ENCODE measurements at places on chromosomes 4 and X.
A peak's percentile ranks its signal among the peaks of the same experiment; 100 is the strongest.

DNA sequence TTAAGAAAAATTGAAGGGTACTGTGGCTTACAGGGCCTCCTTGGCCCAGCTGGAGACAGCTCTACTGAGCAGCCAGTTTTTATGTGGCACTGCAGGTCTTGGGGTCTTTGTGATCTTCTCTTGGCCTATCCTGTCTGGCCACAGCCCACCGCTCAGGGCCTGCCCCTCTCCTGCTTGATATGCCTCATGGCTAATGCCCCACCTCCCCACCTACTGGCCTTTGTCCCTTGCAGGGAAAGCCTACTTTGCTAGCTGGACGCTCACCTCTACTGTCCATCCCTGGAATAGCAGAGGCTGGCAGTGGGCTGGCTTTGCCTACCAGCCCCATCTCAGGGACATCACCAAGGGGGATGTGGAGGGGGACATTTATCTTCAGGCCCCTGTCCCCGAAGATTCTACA is 134.1 kb downstream of the PJA1 start:
- DNase-seq, result no peak

DNA sequence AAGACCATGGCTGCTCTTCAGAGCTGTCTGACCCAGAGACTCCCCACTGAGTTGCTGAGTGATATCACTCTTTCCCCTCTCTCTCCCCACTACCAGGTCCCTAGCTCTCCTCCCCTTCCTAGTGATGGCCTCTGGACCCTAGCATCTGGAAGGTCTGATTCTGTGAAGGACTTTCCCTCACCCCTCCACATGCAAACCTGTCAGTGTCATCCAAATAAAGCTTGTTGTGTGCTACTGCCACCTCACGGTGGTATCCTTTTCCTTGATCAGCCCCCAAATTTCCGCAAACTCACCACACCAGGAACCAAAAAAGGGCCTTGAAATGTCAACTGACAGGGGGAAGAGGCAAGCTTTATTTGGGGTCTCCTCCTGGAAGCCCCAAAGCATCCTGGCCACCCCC is 500.2 kb downstream of the IDS start:
- no peak for DNase-seq

GRCh38 chr4:152278505-152279233 is 257.2 kb downstream of the FBXW7 start:
- DNase-seq, result no peak

GRCh38 chr4:19187096-19187495 is 1064.6 kb upstream of the SLIT2 start:
- DNase-seq, result no peak

GRCh38 chr4:80294206-80294605 is 27.7 kb downstream of the FGF5 start:
- DNase-seq, result no peak

DNA sequence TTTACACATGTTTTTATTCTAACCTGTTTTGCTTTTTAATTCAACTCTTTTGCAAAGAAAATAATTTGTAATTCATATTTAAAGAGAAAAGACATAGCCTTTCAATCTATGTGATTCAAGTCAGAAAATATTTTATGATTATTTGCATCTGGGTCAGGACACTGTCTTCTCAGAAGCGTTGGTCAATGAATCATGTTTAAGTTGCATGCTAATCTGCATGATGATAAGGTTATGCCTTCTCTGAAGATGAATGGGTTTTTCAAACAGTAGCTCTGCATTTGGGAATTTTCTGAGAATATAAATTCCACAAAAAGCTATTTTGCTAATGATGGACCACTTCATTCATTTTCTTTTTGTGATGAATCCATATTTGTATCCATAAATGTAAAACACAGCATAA is 282.5 kb downstream of the TMA16 start:
- no peak for DNase-seq

DNA sequence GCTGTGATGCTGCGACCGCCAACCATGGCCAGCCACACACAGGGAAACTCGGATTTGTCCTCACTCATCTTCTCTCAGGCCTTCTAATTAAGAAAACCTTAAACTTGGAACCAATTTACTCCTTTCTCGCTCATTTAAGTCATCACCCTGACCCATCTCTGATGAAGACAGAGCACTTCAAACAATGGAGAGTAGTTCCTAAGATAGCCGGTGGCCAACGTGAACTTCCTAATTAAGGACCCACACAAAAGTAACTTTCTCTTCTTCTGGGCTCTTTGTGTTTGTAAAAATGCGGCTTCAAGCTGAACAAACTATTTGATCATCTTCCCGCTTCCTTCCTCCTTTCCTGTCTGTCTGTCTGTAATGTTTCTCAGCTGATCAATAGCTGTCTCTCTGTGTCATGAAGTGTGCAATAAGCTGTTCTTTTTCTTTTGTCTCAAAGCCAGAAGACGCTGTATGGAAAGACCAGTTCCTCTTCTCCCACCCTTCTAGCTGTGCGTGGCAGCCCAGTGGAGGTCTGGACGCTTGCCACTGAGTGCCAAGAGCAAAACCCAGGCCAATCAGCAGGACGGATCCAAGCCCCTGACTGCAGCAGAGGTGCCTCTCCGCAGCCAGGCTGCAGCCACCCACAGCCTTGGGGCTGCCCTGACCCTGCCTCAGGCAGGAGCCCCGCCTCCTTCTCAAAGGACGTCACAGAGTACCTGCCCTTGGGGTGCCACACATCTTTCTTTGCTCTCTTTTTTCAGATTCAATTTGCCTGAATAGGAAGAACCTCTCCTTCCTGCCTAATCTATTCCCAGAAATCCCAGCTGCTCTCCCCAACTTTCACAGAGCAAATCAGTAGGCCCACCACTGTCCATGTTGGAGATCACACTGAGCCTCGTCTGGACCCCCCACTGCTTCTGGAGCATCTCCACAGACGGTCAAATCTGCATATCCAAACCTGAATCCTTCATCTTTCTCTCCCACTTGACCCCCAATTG is 59.3 kb downstream of the MAML3 start:
- peak; percentile 79 for DNase-seq

GRCh38 chr4:153274967-153275366 is 69.5 kb upstream of the MND1 start:
- DNase-seq, result no peak

- no peak for DNase-seq
Observed at GRCh38 chr4:69124941-69125340, 28.7 kb downstream of the UGT2B7 start.

- DNase-seq, result no peak
Observed at GRCh38 chr4:37073226-37073840, 171.2 kb upstream of the NWD2 start.

DNA sequence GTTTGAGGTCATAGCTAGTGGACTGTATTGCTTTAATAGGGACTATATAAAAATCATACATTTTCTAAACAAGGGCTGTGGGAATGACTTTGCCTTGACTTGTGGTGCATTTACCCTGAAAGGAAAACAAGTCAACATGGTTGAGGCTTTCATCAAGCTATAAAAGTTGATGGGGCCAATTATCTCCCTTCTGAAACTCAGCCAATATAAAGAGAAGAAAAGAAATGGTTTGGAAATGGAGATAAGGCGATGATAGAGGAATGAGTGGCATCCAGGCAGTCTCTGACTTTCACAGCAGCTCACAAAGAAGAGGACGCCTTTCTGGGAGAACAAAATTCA is 118.7 kb downstream of the SMARCA1 start:
- no peak for DNase-seq

GRCh38 chr4:26412381-26413372 is 77.6 kb downstream of the CCKAR start:
- DNase-seq, result no peak

DNA sequence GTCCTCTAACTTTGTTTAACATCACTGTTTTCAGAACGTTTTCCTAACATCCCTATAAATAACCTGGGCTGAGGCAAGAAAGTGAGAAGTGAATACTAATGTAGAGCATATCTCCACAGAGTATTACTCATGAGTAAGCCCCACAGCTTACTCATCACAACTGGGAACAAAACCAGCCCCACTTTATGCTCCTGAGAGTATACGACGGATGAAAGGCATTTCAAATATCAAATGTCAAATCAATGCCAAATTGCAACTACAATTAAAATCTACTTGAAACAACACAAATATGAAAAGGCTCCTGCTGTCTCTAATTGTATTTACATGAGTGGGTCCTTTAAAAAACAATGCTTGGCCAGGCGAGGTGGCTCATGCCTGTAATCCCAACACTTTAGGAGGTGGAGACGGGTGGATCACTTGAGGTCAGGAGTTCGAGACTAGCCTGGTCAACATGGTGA is 41.2 kb downstream of the SH3RF1 start:
- no peak for DNase-seq

- DNase-seq, result no peak
Observed at GRCh38 chrX:19886883-19887531, 393 bp downstream of the SH3KBP1 start.

- DNase-seq, result no peak
Observed at GRCh38 chrX:84634201-84634782, 132.0 kb upstream of the HDX start.

- peak; percentile 45 for DNase-seq
Observed at GRCh38 chrX:130173190-130173895, 1.6 kb downstream of the RAB33A start.

DNA sequence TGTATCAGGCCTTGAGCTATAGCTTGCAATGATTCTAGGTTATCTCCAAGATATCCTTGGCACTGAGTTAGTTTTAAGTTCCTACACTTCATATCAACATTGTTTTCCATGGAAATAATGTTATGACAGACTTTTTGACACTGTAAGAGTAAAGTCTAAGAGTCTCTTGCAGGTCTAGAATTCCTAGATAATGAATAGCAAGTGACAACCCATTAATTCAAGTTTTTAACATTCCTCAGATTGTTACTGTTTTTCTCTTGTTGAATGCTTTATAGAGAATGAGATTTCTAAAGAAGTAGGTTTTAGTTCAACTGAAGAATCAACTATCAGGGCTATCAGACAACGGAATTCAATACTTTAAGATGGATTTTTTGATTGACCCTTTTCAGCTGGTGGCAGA is 276.1 kb downstream of the PPP3CA start:
- no peak for DNase-seq

DNA sequence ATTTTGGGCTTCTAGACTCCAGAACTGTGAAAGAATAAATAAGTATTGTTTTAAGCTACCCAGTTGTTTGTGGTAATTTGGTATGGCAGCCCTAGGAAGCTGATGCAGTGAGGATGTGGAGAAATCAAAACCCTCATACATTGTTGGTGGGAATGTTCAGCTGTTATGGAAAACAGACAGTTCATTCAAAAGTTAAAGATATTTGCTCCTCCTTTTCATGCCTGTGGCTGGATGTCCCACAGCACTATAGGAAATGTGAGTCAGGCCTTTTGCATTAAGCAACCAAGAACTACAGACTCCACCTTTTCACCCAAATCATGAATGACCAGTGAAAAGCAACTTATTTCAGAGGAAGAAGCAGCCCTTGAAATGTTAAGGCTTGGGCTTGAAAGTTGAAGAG is 6.7 kb downstream of the BBS12 start:
- no peak for DNase-seq

DNA sequence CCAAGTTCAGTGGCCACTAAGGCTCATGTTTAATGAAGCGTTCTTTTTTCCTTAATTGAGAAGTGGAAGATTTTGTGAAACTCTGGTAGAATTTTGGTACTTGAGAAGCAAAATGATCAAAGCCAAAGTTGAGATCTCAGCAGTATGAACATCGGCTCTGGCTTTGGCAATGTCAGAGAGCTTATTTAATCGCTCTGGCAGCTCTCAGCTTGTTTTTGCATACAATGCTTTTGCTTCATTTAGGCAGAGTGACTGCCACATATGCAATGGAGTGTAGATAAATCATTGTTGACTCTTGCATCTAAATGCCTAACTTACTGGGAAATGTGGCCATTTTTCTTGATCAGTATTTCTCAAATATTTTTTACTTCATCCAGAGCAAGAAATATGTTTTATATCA is 135.7 kb downstream of the AASDH start:
- no peak for DNase-seq

DNA sequence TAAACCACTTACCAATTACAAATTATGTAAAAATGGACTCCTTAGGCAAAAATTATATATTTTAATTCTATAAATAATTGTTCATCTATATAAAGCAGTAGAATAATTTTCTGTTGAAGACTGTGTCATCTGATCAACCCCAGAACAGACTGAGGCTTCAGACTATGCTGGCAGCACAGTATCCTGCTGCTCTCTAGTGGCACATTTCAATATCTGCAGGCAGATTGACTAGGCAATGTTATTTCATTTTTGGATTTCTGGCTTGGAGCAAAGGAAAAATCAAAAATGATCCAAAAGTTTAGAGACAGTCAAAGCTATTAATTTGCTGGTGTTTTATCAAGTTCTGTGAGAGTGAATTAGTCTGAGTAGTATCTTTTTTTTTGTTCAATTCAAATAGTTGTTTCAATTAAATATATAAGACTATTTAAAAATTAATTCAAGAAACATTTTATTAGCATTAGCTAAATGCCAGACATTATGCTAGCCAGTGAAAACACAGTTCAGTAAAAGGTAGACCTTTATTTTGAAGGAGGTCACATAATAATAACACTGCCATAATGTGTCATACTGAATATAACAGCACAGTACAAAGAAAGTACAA is 21.3 kb upstream of the SULT1E1 start:
- DNase-seq, result peak; percentile 22

GRCh38 chr4:183888564-183888963 is 16.5 kb upstream of the STOX2 start:
- DNase-seq, result no peak

DNA sequence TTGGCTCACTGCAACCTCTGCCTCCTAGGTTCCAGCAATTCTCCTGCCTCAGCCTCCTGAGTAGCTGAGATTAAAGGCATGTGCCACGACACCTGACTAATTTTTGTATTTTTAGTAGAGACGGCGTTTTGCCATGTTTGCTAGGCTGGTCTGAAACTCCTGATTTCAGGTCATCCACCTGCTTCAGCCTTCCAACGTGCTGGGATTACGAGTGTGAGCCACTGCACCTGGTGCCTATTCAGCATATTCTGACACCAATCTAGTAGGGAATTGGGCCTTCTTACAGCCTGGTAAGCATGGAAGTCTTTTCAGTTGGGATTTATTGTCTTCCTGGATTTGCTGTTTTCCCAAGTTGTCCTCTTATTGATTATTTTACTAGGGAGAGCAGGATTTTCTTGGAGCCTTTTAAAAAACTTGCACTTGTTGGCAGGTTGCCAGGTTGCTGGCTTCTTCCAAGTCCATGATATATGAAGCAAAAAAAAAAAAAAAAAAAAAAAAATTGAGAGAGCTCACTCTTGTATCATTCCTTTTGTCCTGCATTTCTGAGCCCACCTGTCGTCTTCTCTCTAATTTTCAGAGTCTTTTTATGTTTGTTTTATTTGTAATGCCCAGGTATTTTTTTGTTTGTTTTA is 43.7 kb downstream of the TMPRSS11E start:
- no peak for DNase-seq

GRCh38 chrX:10110316-10110935 is 46.3 kb upstream of the CLCN4 start:
- DNase-seq, result no peak

GRCh38 chr4:38670939-38671591 is 7.1 kb downstream of the KLF3 start:
- DNase-seq, result no peak

DNA sequence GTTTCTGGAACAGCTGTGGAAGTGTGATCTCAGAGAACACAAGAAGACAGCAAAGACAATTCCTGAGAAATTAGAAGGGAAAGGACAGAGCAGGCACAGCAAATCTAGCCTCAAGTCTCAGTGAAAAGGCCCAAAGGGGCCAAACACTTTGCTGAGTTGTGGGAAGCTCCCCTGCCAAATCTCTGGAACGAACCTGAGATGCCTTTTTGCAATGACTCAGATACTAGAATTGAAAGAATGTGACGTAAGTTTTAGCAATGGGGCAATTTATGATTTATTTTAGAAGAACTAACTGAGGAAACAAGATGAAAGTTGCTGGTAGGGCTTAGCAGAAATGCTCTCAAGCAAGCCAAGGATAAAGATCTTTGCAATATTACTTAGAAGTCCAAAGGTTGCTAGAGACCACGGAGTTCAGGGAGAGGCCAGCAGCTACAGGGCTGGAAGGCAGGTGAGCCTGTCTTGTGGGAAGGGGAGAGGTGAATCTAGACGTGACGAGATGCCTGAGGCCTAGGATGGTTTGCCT is 92.8 kb downstream of the AMELX start:
- no peak for DNase-seq

All from CD4-positive, alpha-beta T cell treated with Interleukin-1 beta for 1 hour (primary cell).